Activated CD4-positive, alpha-beta T cell treated with anti-CD3 and anti-CD28 coated beads for 1 hour (primary cell): ENCODE measurements at places on chromosomes 4 and X.

GRCh38 chr4:151205722-151206121 is 71.2 kb upstream of the PRSS48 start:
- DNase-seq, result no peak

DNA sequence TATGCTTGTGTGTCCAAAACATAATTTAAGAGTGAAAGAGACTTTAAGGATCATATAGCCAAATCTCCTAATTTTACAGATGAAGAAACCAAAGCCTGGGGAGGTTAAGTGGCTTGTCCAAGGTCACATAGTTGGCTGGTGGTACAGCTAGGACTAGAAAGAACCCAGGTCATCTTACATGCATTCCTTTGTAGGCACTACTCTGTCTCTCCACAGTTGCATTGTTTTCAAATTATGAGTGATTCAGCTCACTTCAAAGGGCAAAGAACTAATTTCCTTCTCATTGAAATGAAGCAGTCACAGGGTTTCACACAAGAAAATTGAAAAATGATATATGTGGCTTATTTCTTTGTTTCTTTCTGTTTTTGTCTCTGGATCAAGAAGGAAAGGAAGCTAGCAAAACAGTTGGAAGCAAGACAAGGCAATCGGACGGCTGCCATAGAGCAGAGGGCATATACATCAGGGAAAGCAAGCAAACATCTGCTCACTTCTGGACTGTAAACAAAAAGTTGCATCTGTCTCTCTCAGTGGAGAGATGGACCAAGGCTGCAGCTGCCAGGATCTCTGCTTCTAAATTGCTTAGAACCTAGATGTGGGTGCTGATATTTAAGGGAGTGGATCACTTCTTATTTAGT is 107.5 kb upstream of the AMOT start:
- DNase-seq, result no peak

GRCh38 chr4:10226756-10227155 is 110.2 kb upstream of the WDR1 start:
- DNase-seq, result no peak

DNA sequence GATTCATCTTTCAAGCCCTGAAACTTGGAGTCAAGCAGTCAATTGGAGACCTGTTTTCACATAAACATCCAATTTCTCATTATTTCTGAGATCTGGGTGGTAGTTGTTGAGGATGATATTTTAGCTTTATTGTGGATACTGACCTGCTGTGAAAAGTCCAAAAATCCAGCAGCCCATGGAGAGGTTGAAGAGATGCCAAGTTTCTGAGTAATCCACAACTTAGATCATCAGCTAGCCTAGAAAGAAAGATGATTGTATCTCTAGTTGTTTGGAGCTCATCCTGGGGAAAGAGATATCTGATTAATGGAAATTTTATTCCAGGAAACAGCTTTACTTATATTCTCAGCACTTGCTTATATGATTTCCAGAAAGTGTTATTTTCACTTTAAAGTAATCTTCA is 48.6 kb upstream of the DCX start:
- DNase-seq, result no peak

GRCh38 chr4:181293541-181293940 is 949.7 kb upstream of the TENM3 start:
- no peak for DNase-seq

DNA sequence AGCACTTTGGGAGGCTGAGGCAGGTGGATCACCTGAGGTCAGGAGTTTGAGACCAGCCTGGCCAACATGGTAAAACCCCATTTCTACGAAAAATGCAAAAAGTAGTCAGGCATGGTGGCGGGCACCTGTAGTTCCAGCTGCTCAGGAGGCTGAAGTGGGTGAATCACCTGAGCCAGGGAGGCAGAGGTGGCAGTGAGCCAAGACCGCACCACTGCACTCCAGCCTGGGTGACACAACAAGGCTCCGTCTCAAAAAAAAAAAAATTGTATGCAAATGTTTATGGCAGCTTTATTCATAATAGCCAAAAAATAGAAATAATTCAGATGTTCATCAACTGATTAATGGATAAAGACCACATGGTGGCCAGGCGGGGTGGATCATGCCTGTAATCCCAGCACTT is 9.8 kb upstream of the NOCT start:
- DNase-seq, result no peak

DNA sequence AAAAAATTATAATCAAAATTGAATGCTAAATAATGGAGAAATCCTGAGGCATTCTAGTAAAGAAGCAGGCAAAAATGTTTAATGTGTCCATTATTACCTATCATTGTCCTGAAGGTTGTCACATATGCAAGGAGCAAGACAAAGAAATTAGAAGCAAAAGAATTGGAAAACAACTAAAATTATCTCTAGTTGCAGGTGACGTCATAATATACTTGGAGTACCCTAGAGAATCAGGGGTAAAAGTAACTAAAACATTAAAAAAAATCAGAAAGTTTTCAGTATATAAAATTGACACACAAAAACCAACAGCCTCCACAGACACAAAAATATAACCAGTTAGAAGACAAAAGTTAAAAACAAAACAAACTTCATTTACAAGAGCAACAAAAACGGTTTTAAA is 21.4 kb downstream of the MAGEA1 start:
- no peak for DNase-seq

GRCh38 chr4:4338210-4339001 is 48.4 kb downstream of the ZBTB49 start:
- no peak for DNase-seq

DNA sequence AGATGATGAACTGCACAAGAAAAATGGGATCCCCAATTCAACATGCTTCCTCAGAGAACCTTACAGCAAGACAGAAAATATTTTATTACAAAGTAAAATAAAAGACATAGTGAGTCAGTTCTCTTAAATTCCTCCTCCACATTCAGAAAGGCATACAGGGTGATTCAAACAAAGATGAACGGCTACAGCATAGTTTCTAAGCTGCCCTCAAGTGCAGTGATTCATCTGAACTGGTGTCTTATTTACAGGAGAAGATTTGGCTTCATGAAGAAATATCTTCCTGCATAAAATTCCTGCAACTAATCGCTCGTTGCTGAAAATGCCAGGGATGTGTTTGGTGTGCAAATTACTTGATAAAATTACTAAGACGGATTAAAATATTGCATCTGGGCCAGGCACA is 103.6 kb downstream of the PRKX start:
- no peak for DNase-seq

GRCh38 chr4:130689181-130689580 is 1593.2 kb downstream of the C4orf33 start:
- no peak for DNase-seq

- peak; percentile 48 for DNase-seq
Measured at GRCh38 chr4:972651-973424, 531 bp downstream of the DGKQ start.

DNA sequence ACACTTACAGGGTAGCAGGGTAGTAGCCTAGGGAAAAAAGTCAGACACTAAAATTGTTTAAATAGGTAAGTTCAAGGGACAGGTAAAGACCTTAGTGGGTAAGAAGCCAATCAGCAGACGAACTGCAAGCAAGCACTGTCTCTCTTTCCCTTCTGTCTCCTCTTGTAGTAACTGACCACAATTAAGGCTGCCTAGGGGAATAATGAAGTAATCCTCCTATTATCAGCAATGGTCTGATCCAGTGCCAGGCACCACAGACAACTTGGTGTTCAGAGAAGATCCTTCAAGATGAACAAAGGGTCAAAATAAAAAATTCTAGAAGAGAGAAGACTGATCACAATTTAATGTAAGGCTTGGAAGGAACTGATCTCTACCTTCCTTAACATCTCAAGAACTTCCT is 62.9 kb downstream of the ELOVL6 start:
- no peak for DNase-seq

DNA sequence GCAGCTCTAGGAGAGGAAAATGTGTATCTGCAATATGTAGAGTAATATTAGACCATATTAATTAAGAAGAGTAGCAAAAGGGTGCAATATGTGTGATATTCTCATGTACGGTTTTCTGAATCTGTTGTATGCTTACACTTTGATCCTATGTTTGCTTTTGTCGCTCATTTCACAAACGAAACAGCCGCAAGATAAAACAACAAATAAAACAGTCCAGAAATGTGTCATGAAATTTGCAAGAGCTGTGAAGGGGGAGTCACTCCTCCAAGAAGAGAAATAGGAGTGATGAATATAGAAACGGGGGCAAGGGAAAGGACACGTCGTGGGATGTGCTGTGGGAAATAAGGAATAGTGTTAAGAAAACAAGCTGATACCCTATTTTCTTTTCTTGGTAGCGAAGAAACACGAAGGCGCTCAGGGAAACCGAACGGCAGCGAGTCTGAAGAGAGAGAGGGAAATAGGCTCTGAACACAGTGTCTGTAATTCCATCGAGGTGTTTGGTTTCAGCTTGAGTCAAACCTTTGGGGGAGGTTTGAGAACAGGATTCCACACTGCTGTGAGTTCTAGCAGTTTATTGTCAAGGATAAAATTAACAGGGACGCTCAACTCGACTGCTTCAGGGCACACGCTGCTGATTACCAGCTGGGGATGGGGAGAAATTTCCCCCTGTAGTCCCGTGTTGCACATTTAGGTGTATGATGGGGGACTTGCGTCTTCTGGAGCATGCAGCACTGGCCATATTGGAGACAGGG is 595.6 kb upstream of the TENM3 start:
- no peak for DNase-seq

DNA sequence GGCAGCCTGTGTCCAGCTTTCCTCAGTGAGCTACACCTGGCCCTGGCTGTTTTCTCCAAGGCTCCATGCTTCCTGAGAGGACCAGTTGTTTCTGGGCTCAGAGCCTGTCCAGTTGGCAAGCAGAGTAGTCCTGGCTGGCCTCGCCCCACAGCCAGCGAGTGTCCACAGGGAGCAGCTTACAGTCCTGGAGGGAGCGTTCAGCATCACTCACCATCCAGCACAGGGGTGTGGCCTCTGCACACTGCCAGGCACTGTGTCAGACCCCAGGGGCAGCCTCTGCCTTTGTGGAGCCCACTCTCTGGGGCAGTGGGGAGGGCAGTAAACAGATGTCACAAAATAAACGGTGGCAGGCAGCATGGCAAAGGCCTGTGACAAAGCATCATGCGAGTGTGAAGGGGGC is 23.9 kb downstream of the EVC start:
- DNase-seq, result no peak

DNA sequence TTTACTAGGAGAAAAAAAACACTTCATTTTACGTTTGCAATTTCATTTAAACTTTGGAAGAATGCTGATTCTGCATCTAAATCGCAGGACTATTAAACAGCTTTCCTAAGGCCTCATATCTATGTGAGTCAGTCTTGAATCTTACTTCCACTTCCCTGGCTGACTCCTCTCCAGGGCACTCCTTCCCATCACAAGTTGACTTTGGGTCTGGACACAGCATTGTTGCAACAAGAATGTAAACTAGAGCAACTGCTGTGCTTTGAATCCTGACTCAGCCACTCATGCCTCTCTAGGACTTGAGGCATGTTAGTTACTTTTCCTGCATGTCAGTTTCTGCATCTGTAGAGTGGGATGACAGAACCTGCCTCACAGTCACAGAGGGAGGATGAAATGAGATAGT is 413.8 kb downstream of the FAT4 start:
- no peak for DNase-seq

DNA sequence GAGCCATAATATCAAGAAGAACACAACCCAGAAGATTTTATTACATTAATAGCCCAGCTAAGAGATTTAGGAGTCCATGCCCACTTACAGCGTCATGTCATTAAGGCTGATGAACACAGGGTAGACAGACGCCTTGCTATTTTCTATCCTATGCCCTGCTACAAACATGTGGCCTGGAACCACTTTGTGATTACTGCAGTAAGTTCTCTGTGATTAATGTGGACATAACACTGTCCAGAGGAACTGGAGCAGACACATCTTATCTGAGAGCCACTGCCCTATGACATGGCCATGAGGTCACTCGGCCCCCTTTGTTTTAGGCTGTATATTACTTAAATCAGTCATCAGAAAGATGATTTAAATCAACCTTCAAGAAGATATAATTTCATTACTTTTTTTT is 211.7 kb downstream of the MAML3 start:
- DNase-seq, result no peak

DNA sequence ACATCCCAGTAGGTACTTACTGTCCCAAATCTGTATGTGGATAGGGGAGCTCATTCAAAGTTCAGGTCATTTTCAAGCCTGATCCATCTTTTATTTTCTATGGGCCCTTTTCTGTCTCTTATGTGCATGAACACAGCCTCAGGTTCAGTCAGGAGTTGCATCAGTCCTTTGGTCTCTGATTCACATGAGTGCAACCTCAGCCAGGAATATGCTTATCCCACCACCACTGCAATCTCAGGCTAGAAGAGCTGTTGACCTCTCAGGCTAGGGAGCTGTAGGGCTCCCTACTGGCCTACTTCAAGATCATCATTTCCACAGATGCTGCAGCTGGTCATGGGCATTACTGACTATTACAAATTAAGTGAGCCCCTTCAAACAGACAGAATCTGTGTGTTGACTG is 27.2 kb downstream of the AASDH start:
- no peak for DNase-seq

- no peak for DNase-seq
Measured at GRCh38 chr4:185716577-185717376, 95.2 kb downstream of the SORBS2 start.
